Stimulated activated CD4-positive, alpha-beta T cell treated with anti-CD3 and anti-CD28 coated beads, TNF-alpha, amount 100 ng/mL, for 1 hour (primary cell): ENCODE measurements at places on chromosomes 4 and X.

DNA sequence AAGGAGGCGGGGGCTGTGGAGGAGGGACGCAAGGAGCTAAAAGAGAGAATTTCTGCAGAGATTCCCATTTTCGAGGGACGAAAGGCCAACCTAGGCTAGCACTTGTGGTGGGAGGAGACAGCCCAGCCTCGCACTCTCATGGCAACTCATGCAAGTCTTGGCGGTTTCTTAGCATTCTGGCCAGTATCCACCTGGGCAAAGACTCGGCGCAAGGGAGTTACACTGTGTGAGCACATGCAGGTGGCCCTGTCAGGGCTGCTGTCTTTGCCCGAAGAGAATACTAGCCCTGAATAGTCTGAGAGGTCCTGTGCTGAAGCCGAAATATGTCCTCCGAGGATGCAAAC lies 15.5 kb downstream of the MCF2 start:
- no peak for DNase-seq

- DNase-seq: no peak
These were observed 51.1 kb downstream of the RAI2 start for GRCh38 chrX:17809984-17810383.

GRCh38 chrX:131917588-131917987 lies 105.5 kb upstream of the STK26 start:
- no peak for DNase-seq

DNA sequence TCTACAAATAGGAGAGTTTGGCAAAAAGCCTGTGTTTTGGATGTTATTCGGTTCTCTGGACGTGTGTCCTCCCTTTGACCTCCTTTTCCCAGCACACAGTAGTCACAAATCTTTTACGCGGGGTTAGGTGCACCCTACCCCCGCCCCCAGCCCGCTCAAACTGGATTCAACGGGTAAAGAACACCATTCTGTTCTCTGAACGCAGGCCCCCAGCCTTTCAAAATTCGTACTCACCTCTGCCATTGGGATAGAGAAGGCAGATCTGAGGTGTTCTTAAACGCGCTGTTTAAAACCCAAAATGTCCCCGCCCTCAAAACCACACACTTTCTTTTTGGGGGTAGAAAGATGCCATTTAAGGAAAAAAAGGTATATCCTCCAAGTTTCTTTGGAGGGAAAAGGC lies 2.7 kb downstream of the LEF1 start:
- no peak for DNase-seq

GRCh38 chrX:118637997-118638396 lies 89.4 kb upstream of the IL13RA1 start:
- no peak for DNase-seq
